GOT3 (cell line): ENCODE measurements at places on chromosomes 5 and 9.

- DNase-seq: no peak
Measured at GRCh38 chr5:40492056-40492455, 187.7 kb upstream of the PTGER4 start.

- no peak for DNase-seq
Measured at GRCh38 chr5:7493081-7493480, 97.1 kb downstream of the ADCY2 start.

DNA sequence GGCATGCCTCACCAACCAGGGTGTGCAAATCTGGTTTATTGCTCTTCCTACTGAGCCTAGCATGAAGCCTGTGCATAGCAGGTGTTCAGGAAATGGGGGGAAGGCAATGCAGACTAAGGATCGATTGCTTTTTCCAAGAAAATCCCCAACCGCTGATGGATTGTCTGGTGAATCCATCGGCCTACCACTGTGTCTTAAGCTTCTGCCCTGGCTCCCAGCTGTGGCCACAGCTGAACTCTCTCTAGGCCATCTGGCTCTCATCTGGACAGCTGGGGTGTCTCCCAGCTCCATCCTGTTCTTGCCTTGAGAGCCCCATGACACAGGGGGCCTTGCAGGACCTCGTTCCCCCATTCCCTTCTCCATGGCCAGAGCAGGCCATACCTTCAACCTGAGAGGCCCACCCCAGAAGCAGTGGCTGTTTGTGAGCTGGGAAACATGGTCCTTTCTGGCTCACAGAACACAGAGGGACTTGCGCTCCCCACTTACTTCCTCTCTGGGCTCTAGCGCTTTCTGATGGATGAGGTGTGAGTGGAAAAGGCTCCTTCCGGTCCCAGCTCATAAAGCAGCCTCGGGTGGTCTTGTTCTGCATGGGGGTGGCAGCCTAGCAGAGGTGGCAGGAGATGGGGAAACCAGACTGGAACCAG lies 41.8 kb downstream of the COL27A1 start:
- no peak for DNase-seq

- no peak for DNase-seq
Measured at GRCh38 chr9:89843074-89843473, 238.3 kb downstream of the GADD45G start.

- DNase-seq: no peak
Measured at GRCh38 chr9:27451207-27451797, 72.8 kb upstream of the IFNK start.

DNA sequence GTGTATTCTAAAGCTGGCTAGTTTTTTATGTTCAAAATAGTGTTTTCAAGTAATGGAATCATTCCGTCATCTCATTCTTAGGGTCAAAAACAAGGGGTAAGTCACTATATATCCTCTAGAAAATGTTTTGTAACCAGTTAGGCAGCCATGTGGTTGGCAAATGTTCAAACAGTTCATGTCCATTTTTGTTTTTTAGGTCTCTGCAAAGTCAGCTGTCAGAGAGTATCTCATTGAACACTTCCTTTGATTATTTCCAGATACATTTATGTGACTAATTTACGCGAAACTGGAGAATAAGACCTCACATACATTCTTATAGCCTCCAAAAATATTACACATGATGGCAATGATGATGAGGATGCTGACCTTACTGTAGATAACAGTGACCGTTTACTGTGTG lies 50.4 kb downstream of the TRIO start:
- DNase-seq: no peak

GRCh38 chr5:115855959-115856358 lies 14.2 kb downstream of the AP3S1 start:
- DNase-seq: no peak

DNA sequence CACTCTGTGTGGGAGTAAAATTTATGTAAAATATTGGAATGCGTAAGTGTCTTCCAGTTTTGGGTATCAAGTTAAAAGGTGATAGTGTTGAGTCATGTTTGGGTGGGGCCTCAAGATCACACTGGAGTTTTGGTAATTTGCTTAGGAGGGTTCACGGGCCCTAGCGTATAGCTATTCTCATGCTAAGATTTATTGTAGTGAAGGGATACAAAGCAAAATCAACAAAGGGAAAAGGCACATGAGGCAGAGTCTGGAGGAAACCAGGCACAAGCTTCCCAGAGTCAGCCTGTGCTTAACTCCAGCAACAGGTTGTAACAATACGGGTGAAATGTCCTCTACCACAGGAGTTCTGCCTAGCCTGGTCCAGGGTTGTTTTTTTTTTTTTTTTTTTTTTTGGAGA lies 20.2 kb downstream of the HSPA4 start:
- DNase-seq: no peak

GRCh38 chr5:135375040-135375793 lies 23.8 kb downstream of the MACROH2A1 start:
- no peak for DNase-seq

DNA sequence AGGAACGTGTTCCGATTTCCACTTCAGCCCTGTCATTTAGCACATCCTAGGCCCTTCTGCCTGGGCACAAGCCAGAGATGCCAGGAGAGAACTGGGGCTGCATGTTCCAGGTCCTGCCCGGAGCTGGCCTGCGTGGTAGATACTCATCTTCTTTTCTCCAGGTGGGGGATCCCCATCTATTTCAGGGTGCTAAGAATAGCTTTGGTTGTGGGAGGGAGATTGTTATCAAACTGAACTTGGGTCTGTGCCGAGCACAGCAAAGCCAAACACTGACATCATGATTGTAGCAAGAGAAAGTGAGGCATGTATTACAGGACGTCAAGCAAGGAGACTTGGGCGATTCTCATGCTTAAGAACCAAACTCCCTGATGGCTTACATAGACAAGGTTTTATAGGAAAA lies 18.2 kb downstream of the C9orf153 start:
- no peak for DNase-seq

- no peak for DNase-seq
Measured at GRCh38 chr5:169183576-169183975, 117.4 kb downstream of the SLIT3 start.

GRCh38 chr9:111386386-111386785 lies 56.4 kb upstream of the OR2K2 start:
- no peak for DNase-seq

GRCh38 chr5:147887026-147887627 lies 8.6 kb downstream of the SCGB3A2 start:
- DNase-seq: no peak

DNA sequence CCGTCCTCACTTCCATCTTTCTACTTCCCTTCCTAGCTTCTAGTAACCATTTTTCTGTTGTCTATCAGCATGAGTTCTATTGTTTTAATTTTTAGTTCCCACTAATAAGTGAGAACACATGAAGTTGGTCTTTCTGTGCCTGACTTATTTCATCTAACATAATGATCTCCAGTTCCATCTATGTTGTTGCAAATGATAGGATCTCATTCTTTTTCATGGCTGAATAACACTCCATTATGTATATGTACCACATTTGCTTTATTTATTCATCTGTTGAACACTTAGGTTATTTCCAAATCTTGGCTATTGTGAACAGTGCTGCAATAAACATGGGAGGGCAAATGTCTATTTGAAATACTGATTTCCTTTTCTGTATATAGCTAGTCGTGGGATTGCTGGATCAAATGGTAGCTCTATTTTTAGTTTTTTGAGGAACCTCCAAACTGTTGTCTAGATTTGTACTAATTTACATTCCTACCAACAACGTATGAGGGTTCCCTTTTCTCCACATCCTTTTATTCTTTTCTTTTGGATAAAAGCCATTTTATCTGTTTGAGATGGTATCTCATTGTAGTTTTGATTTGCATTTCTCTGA lies 50.3 kb downstream of the NSD1 start:
- DNase-seq: no peak

DNA sequence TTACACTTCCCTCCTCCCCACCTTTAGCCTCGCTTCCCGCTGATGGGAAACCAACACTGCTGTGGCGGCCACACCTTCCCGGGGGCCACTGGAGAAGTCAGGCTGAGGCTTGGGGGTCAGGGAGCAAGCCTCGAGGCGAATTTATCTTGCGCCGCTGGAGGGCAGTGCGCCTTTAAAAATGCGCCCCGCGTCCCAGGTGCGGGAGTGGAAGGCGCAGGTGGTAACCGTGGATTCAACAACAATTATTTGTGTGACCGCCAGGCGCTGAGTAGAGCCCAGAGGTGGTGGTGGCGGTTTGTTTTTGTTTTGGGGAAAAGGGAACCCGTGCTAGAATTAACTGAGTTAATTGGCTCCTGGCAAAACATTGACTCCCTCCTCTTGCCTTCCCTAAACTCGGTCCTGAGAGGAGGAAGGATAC lies 1.1 kb downstream of the CFAP77 start:
- no peak for DNase-seq

DNA sequence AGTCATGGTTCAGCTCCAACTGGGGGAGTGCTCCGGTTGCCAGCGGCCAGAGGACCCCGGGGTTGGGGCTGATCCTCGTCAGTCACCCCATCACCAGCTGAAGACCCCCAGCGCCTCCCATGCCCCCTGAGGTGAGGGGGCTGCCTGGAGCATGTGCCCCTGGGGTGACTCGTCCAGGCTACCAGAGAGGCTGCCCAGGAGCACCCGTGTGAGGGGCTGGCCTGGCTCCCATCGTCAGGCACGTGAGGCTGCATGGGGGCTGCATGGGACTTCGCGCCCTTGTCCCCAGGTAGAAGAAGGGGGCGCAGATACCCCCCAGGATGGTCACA lies 46.4 kb upstream of the EGFL7 start:
- DNase-seq: no peak

- DNase-seq: no peak
Measured at GRCh38 chr5:91053741-91054025, 329.4 kb downstream of the ARRDC3 start.

DNA sequence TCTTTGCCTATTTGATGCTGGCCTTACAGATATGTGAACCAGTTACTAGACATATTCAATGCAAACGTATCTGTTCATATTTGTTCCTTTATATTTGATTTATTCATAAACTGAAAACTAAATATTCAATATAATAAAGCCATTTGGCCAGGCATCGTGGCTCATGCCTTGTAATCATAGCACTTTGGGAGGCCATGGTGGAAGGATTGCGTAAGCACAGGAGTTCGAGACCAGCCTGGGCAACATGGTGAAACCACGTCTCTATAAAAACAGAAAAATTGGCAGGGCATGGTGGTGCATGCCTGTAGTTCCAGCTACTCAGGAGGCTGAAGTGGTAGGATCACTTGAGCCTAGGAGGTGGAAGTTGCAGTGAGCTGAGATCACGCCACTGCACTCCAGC lies 49.2 kb upstream of the CTNNAL1 start:
- DNase-seq: no peak

DNA sequence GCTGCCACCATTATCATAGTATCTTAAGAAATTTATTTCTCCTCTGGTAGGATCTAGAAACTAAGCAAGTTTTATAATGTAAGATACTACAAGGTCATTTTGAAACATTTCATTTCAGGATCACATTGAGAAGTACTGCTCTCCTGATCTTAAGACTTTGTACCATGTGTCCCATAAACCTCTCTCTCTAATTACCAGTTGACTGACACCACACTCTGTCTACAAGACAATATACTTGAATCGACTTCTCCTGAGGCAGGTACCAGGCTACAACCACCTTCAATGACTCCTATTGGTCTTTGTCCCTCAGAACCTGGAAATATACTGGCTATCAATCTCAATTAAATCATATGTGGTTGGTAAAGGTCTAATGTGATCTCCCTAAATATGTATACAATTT lies 597.0 kb downstream of the PTPRD start:
- DNase-seq: no peak

DNA sequence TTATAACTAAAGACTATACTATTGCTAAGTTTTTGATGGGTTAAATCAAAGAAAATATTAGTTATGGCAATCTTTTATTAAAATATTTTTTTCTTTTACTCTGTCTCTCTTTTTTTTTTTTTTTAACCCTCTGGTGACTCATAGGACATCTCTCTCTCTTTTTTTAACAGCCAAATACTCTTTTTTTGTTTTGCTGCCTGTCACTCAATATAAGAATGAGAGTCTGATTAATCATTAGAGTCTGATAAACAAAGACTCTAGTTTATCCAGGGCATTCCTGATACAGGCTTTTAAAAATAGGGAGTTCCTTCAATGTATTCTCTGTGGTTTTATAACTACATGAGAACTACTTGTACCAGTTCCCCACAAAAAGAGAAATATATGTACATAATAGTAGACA lies 77.3 kb downstream of the SLC38A9 start:
- no peak for DNase-seq

DNA sequence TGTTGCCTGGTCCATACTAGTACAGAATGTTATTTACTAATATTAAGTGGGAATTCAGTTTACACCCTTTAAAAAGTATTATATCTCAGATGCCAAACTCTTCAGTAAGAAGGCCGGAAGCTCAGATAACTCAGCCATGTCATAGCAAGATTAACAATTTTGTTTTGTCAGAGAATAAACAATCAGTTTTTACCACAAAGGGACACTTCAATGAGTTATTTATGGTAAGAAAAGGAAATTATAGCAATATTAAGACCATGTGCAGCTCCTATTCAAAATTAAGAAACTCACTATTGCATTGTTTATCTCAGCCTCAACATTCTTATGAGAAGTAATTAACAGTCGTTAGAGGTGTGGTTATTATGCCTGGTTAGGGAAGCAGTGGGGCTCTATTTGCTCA lies 13.1 kb upstream of the ARL15 start:
- DNase-seq: no peak

GRCh38 chr5:4921929-4922328 lies 218.2 kb upstream of the ADAMTS16 start:
- no peak for DNase-seq

GRCh38 chr9:112015149-112015548 lies 118.5 kb downstream of the UGCG start:
- no peak for DNase-seq

DNA sequence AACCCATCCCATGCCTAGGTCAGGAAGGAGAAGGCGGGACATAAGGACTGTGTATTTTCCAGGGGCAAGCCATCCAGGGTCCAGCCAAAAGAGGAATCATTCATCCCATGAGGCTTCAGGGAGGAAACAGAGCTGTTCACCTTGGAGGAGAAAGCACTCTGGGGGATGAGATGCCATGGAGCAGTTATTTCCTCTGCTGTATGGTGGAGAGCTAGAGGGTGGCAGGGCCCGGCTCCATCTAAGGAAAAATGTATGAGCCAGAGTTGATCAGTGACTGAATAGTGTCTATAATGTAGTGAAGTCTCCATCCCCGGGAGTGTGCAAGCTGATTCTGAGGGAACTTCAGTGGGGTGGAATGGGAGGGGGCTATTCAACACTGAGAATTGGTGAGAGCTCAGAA lies 8.0 kb downstream of the ENHO start:
- no peak for DNase-seq

GRCh38 chr5:157658893-157659292 lies 6.7 kb upstream of the SOX30 start:
- DNase-seq: no peak

DNA sequence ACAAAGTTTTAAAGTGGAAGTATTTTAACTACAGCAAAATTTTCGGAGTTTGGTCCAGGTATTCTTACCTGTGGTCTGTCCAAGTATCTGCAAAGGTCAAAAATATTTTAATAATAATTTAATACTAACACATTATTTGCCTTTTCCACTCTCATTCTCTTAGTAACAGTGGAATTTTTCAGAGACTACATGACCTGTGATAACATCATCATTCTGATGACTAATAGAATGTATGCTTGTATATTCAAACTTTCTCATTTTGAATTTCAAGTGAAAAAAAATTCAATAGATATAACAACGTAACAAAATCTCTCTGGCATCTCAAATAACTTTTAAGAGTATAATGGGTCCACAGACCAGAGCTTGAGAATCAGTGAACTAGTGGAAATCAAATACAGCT lies 78.3 kb downstream of the FBXL17 start:
- DNase-seq: no peak

- DNase-seq: no peak
Measured at GRCh38 chr5:177538876-177539275, 15.5 kb downstream of the FAM193B start.

- no peak for DNase-seq
Measured at GRCh38 chr5:2277886-2278285, 395.2 kb upstream of the IRX4 start.
